Stimulated activated CD8-positive, alpha-beta memory T cell treated with anti-CD3 and anti-CD28 coated beads, Interleukin-15, amount 100 ng/mL, for 1 hour (primary cell): ENCODE measurements at places on chromosomes 7 and 10.

DNA sequence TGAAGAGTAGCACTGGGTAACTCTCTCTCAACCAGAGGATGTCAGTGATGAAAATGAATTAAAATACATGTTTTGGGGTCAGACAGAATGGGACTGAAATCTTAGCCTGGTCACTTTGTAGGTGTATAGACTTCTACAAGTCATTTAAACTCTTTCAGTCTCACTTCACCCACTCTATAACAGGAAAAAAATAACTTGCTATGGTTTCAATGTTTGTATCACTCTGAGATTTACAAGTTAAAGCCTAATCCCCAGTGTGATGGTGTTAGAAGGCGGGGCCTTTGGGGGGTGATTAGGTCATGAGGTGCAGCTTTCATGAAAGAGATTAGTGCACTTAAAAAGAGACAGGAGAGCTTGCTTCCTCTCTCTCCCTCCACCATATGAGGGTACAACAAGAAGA, 134.8 kb downstream of the INHBA start:
- DNase-seq, result no peak

GRCh38 chr10:13231808-13232207, 2.4 kb downstream of the UCMA start:
- no peak for DNase-seq

GRCh38 chr10:533611-534010, 155.9 kb downstream of the DIP2C start:
- DNase-seq, result no peak

DNA sequence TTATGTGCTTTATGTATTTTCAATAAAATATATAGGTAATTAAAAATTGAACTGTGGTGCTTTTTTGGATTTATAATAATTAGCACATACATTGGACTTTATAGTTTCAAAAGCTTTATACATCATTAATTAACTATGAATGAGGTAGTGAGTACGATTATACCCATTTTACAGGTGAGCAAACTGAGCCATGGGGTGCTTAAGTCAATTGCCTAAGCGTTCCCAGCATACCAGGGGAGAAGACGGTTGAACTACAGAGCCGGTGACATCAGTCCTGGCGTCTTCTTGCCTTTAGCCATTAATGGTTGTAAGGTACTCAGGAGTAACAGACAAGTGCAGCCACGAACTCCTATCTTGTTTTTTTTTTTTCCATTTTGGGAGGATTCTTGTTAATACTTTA, 172.8 kb downstream of the GATA3 start:
- no peak for DNase-seq

GRCh38 chr10:49000437-49001398, 61.1 kb upstream of the LRRC18 start:
- DNase-seq, result no peak

DNA sequence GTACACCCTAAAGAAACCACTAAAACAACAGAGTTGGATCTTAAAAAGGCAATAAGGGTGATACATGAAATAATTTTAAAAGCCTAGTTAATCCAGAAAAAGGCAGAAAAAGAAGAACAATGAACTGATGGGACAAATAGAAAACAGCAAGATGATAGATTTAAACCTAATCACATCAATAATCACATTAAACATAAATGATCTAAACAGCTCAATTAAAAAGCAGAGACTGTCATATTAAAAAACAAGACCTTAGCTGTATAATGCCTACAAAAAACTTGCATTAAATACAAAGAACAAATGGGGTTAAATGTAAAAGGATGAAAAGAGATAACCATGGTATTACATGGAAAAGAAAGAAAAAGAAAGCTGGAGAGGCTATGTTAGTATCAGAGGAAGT, 96.2 kb downstream of the RTKN2 start:
- DNase-seq, result no peak

DNA sequence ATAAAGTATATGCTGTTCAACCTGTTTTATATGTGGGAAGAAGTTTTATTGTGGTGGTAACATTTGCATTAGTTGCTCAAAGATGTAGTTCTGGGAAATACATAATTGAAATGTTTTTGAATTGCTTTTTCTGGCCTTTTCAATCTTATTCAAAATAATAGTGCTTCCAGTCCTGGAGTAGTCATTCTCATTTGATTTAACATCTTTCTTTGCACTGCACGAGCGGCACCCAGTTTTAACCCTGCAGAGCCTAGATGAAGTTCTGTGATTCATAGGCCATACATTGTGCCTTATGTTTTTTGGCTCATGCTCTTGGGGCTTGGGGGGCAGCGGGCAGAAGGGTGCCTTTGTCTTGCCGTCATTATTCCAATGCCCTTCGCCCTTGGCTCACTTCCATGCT, 9.9 kb downstream of the ARID5B start:
- DNase-seq, result no peak

DNA sequence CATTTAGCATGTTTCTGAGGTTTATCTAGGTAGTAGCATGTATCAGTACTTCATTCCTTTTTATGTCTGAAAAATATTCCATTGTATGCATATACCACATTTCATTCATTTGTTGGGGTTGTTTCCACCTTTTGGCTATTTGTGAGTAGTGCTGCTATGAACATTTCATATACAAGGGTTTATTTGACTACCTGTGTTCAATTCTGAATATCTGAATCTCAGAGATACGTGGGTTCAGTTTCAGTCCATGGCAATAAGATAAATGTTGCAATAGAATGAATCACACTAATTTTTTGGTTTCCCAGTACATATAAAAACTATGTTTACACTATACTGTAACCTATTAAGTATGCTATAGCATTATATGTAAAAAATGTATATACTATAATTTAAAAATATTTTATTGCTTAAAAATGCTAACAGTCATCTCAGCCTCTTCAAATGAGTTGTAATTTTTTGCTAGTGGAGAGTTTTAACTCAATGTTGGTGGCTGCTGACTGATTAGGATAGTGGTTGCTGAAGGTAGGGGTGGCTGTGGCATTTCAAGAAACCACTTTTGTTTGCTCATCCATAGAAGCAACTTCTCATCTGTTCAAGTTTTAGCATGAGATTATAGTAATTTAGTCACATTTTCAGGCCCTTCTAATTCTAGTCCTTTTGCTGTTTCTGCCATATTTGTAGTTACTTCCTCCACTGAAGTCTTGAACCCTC, 13.9 kb downstream of the PLEKHA1 start:
- DNase-seq, result no peak

DNA sequence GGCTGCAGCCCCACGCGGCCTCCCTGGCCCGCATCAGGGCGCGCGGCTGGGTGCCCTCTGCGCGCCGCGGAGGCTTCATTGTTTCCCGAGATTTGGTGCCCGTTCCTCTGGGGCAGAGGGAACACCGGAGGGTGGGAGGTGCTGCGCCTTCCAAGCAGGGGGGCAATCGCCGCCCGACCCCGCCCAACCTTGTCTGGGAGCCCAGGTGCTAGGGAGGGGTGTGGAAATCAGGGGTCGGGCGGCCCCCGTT, 1.0 kb upstream of the NRP1 start:
- DNase-seq, result no peak

GRCh38 chr7:154469652-154470051, 417.5 kb downstream of the DPP6 start:
- DNase-seq, result no peak

DNA sequence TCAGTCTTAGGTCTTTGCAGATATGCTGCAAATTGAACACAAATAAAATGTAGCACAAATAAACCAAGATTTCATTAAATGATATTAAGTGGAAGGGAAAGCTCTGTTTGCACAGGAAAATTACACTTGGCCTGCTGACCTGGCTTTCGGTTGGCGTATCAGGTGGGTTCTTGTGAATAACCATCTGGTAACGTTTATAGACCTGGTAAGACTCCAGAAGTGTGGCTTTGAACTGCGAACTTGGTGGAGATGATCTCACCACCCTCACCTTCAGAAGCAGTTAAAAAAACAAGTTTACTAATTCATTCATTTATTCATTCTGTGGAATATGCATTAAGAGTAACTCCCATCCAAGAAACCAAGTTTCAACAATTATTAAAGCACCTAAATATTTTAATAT, 28.1 kb downstream of the ATE1 start:
- no peak for DNase-seq

- no peak for DNase-seq
Observed at GRCh38 chr7:114765331-114766040, 156.4 kb upstream of the MDFIC start.

- no peak for DNase-seq
Observed at GRCh38 chr10:14063531-14064285, 267.0 kb downstream of the FRMD4A start.

GRCh38 chr7:105028004-105028403, 14.0 kb downstream of the KMT2E start:
- no peak for DNase-seq

DNA sequence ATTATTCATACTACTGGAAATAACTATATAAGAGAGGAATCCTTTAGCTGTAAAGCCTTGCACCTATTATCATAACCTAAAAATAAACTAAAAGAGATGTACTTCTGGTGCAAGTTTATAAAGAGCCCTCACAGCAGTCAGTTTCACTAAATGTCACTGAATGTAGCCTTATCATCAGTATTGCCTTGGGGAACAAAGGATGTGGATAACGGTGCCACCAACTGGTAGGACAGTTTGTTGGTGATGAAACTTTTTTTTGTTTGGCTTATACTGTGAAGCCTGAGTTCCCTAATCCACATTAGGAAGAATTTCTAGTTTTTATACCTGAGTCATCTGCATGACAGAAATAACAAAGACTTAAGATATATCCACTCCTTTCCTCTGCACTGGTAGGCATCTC, 117.9 kb upstream of the COL1A2 start:
- no peak for DNase-seq

GRCh38 chr10:33352615-33353014, 18.1 kb upstream of the NRP1 start:
- DNase-seq, result no peak

GRCh38 chr10:69367469-69367868, 49.2 kb downstream of the TACR2 start:
- no peak for DNase-seq

- DNase-seq, result no peak
Observed at GRCh38 chr10:123726836-123727235, 60.7 kb downstream of the GPR26 start.

GRCh38 chr10:34320265-34320664, 494.8 kb downstream of the PARD3 start:
- DNase-seq, result no peak

DNA sequence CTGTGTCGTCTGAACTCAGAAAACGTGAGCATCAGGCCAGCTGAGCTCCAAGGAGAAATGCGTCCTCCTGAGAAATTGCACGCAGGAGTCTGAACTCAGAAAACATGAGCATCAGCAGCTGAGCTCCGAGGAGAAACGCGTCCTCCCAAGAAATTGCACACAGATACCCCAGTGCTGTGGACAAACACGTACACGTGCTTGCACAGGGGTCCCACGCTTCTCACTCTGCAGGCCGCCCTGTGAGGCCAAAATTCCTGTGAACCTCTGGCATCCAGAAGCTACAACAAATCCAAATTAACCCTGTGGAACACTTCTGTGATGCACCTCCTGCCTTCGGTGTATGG, 133.8 kb downstream of the WDR37 start:
- no peak for DNase-seq

DNA sequence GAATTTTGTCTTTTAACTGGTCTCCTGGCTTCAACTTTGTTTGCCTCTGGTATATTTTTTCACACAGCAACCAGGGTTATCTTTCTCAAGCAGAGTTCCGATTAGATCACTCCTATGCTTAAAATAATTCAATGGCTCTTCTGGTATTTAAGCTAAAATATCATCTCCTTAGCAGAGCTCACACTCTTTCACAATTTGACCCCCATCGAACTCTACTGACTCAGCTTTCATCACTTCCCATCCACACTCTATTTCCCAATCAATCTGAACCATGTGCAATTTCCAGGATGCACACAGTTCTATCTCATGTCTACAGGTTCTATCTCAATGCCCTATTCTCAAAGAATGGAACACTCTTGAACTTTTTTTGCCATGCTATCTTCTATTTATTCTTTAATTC, 809.5 kb downstream of the GRID1 start:
- DNase-seq, result no peak

DNA sequence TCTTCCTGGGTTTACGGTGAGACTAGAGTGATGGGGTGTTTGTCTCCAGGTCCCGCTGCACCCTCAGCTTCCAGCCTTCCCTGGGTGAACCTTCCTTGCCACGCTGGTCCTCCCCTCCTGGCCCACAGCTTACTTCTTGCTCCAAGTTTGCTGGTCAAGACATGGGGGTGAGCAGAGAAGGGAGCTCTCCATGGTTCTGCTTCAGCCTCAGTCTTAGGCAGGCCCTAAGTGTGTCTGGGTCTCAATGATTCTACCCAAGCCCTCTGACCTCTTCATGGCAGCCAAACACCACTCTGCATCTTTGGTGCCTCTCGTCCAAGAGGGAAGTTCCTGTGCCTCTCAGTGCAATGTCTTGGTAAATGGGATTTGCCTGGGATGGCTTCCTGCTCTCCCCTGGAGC, 356.5 kb upstream of the KLF6 start:
- no peak for DNase-seq

DNA sequence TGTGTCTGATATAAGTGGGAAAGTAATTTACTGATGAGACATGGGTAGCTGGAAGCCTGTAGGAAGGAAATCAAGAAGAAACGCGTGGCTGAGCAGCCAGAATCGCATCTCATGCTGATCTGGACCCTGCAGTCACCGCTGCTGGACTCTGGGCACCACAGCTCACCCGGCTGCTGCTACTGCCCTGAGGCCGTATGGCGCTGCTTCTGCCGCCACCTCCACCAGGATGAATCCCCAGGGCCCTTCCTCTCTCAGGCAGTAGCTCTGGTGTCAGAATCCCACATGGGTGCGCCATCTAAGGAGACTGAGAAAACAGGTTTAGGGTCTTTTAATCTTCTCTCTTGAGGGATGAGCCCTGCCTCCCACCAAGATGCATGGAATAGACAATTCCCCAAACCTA, 70.3 kb upstream of the AGK start:
- DNase-seq, result no peak

DNA sequence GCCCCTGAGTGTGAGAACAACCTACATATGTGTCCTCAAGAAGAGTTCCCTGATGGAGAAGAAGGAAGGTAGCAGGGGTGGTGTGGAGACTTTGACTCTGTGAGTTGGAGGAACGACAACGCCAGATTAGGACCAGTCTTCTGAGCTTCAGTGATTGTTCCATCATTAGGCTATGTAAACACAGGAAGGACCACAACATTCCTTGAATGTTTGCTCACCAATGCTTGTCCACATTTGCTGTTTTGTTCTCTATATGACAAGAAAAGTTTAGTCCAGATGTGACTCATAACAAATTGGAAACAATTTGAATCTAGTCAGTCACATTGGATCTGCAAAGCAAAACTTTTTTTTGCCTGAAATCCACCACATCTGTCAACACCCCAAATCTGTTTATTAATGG, 62.7 kb downstream of the ENTPD1 start:
- DNase-seq, result no peak

DNA sequence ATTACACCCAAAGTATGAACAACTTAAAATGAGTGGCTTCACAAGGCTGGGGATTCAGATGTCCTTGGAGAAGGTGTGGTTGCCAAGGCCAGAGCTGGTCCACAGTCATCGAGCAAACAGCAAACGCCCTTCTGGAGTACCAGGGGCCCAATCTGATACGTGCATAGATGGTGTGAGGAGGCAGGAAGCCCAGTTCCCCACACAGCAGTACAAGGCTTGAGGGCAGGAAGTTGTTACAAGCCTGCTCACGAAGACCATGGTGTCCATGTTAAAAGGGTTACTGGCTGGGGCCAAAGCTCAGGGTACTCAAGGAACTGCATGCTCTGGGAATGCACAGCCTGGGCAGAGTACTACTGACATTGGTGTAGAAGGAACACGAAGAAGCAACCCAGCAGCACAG, 4.6 kb upstream of the ANKRD26 start:
- DNase-seq, result no peak
